ENCODE measurements at places on chromosomes 6 and 20.

DNA sequence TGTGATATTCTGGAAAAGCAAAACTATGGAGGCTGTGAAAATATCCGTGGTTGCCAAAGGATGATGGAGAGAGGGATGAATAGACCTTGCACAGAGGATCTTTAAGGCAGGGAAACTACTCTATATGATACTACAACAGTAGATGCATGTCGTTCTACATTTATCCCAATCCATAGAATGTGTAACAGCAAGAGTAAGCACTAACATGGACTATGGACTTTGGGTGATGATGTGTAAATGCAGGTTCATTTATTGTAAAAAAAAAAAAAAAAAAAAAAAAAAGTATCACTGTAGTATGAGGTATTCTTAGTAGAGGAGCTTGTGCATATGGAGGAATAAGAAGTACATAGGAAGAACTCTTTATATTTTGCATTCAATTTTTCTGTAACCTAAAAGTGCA is 507.5 kb downstream of the PHF3 start:
- DNase-seq = no peak

- no peak for DNase-seq
Measured at GRCh38 chr6:129894921-129895320, 33.8 kb upstream of the TMEM244 start.

- no peak for DNase-seq
Measured at GRCh38 chr20:24407151-24407550, 62.3 kb upstream of the SYNDIG1 start.

DNA sequence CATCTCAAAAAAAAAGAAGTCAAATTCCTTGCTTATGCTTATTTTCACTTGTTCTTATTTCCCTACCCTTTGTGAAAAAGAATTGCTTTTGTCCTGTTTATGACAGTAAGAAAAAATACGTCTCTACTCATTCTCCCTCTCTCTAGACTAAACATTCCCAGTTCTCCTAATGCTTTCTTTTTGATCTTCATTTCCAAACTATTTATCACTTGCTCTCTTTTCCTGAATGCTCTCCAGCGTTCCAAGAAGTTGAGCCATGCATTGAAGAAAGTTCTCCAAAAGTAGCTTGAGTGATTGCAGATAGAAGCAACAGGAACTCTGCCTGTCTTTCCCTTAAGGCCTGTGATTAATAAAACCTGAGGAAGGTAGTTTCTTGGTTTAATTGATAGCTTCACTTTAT is 53.1 kb upstream of the TMEM170B start:
- no peak for DNase-seq

DNA sequence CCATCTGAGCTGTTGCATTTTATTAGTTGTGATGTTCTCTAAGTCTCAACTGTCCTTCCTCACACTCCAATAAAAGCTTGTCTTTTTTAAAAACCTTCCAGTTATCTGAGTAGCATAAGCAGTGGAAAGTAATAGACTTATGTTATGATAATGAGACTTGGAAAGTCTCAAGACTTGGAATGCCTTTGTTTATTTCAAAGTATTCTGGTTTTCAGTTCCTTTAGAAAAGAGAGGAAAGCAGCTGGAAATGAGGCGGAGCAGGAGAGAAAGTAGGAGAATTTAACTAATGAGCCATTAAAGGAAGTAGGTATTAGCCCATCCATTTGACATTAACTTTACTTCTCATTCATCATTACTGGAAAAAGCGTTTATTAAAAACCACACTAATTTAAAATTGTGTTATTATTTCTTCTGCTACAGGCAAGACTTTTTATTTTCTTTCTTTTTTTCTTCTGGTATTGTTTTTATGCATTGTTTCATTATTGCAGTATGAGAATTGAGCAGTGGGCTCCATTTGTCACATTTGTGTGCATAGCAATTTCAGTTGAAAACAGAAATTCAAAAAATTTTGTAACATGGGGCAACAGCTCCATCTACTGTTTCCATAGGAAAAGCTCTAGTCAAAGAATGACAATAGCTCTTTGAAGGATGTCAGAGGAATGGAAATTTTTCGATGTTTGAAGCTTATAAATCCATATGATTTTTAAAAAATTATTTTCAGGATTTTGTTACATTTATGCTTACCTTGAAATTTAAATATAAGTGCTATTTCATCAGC is 194.8 kb downstream of the COL9A1 start:
- no peak for DNase-seq

DNA sequence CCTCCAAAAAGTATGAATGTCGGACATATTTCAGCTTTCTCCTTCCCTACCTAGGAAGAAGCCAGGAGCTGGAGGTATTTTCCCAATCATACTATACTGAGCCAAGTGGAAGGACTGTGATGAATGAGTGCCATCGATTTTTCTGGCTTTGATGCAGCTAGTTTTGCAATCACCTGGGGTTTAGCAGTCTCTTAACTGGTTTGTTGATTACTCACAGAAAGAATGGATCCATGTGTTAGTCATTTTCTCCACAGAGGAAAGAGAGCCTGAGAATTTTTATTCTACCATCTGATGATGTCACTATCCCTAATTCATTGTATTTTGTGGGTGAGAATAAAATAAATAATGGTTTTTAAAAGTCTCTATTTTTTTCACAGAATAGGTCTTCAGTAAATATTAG is 282.9 kb upstream of the RNF217 start:
- DNase-seq = no peak

DNA sequence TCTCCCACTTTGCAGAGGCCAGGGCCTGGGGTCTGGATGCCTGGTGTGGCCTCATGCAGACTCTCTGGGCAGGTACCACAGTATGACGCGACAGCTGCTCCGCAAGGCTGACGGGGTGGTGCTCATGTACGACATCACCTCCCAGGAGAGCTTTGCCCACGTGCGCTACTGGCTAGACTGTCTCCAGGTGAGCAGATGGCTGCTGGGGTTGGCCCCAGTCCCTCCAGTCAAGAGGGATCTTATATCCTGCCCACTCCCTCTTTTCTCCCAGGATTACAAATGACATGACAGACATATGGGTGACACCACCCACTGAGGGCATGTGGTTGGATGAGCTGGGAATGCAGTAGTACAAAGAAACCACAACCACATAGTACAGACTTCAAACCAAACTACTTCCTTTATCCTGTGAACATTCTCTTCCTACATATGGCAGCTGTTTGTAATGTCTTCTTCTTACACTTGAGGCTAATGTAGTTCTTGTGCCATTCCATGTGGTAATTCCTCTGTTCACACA is 29.9 kb downstream of the RAB44 start:
- DNase-seq = no peak

- DNase-seq = peak; percentile 36
Measured at GRCh38 chr20:32050851-32051556, 1.0 kb upstream of the HCK start.

DNA sequence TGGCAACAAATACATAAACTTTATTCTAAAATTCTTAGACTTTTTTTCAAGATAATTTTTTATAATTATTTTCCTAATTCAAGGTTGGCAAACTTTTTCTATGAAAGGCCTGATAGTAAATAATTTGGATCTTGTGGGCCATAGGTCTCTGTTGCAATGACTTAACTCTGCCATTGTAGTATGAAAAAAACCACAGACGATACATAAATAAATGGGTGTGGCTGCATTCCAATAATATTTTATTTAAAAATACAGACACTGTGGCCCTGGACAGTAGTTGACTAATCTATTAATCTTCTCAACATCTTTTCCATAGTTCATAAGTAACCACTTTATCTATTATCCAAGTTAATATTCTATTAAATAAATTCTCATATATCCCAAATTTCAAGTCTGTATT is 281.1 kb downstream of the SYNE1 start:
- no peak for DNase-seq

DNA sequence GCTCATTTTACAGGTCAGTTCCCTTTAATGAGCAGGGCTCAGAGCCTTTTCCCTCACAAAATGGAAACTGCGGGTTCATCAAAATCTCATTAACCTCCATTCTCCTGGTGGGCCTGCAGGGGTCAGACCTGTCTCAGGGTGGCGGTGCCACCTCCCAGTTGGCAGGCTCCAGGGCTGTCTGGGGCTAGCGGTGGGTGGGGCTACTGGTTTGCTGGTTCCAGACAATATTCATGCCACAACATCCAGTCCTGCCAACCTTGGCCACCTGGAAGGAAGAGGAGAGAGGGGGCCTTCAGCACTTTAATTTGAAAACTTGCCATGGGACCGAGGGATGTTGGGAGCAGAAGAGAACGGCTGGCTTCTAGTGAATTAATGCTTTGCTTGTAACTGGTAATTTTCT is 41.9 kb upstream of the CTNNBL1 start:
- no peak for DNase-seq
